ENCODE measurements at places on chromosomes 1 and 21.

GRCh38 chr21:25934771-25935224, 200.0 kb downstream of the GABPA start:
- no peak for DNase-seq

- DNase-seq: no peak
These were observed 182.7 kb downstream of the KCNH1 start for GRCh38 chr1:210951279-210951678.

GRCh38 chr21:43824333-43825241, 35.2 kb downstream of the RRP1 start:
- no peak for DNase-seq

GRCh38 chr1:7781501-7781900, 2.6 kb upstream of the PER3 start:
- DNase-seq: no peak

- DNase-seq: no peak
These were observed 20.6 kb upstream of the KCNJ15 start for GRCh38 chr21:38236232-38236631.

Measured in stimulated activated CD8-positive, alpha-beta memory T cell treated with anti-CD3 and anti-CD28 coated beads, Interleukin-4, amount 100 ng/mL, for 1 hour (primary cell).